ENCODE measurements at places on chromosomes 5 and 9. TPM values are rescaled to one million over a fixed set of nuclear protein-coding genes. Genes with fewer than 3 reads are reported as not detected.

DNA sequence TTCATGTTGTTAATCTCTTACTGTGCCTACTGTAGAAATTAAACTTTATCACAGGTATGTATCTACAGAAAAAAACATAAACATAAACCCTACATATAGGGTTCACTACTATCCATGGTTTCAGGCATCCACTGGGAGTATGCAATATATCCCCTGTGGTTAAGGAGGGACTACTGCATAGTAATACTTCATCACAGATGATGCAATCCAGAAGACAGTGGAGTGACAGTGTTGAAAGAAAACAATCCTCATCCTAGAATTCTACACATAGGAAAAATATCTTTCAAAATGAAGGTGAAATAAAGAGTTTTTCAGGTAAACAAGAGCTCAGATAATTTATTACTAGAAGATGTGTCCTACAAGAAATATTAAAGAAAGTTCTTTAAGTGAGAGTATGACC is 105.9 kb downstream of the HOMER1 start:
- no peaks in the 10 kb centered on the region for H3K4me1 ChIP-seq
- DNase-seq: no peak
- H3K27ac ChIP-seq: no peak overlapping the region
- H3K36me3 ChIP-seq: no peaks in the 10 kb centered on the region

DNA sequence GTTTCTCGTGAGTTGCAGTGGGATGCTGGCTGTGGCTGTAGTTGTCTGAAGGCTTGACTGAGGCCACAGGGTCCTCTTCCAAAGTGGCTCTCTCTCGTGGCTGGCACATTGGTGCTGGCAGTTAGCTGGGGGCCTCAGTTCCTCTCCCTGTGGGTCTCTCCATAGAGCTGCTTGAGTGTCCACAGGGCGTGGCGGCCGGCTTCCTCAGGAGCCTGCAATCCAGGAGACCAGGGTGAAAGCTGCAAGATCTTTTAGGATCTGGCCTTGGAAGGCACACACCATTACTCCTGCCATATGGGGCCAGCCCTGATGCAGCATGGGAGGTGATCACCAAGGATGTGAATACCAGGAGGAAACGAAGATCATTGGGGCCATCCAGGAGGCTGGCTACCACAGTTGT is 41.1 kb downstream of the ANKRD33B start:
- H3K36me3 ChIP-seq: no peaks in the 10 kb centered on the region
- no peaks in the 10 kb centered on the region for H3K27me3 ChIP-seq
- H3K4me3 ChIP-seq: no peak overlapping the region
- H3K4me1 ChIP-seq: no peaks in the 10 kb centered on the region
- DNase-seq: no peak

- no peaks in the 10 kb centered on the region for H3K4me1 ChIP-seq
- no peaks in the 10 kb centered on the region for H3K27me3 ChIP-seq
- H3K36me3 ChIP-seq: no peaks in the 10 kb centered on the region
- DNase-seq: no peak
- no peak overlapping the region for H3K27ac ChIP-seq
- no peak overlapping the region for H3K4me3 ChIP-seq
Observed at GRCh38 chr9:20398536-20399338, 223.6 kb downstream of the MLLT3 start.

- peaks cover 15% of the 10 kb centered on the region for H3K36me3 ChIP-seq
- DNase-seq: no peak
- no peaks in the 10 kb centered on the region for H3K4me1 ChIP-seq
- H3K4me3 ChIP-seq: no peak overlapping the region
Observed at GRCh38 chr9:121302341-121302740, 34.4 kb downstream of the GSN start.

GRCh38 chr9:114746591-114747346 is 59.1 kb downstream of the TNFSF15 start:
- no peaks in the 10 kb centered on the region for H3K36me3 ChIP-seq
- DNase-seq: no peak
- H3K27ac ChIP-seq: no peak overlapping the region
- H3K4me3 ChIP-seq: no peak overlapping the region
- no peaks in the 10 kb centered on the region for H3K27me3 ChIP-seq

- H3K4me3 ChIP-seq: no peak overlapping the region
- H3K36me3 ChIP-seq: no peaks in the 10 kb centered on the region
- H3K27ac ChIP-seq: no peak overlapping the region
- no peaks in the 10 kb centered on the region for H3K4me1 ChIP-seq
- H3K27me3 ChIP-seq: no peaks in the 10 kb centered on the region
Observed at GRCh38 chr5:1824109-1824821, 23.1 kb downstream of the NDUFS6 start.

GRCh38 chr5:180590543-180591310 is 572 bp downstream of the SCGB3A1 start:
- H3K36me3 ChIP-seq: no peaks in the 10 kb centered on the region
- no peak for DNase-seq
- H3K27me3 ChIP-seq: no peaks in the 10 kb centered on the region
- H3K4me1 ChIP-seq: no peaks in the 10 kb centered on the region
- no peak overlapping the region for H3K27ac ChIP-seq
- H3K4me3 ChIP-seq: no peak overlapping the region

DNA sequence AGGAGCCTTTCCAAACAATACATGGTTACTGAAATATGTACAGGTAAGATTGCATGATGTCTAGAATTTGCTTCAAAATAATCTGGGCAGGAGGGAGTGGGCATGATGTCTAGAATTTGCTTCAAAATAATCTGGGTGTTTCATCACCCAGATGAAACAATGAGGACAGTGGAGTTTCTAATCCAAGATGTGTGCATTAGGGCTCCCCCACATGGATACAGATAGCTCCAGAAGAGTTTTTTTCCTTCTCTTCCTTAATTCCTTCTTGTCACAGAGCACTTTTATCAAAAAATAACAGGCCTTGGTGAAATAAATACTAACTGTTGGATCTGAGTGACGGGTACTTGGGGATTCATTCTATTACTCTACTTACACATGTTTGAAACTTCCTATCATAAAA is 14.9 kb downstream of the ATOX1 start:
- H3K4me3 ChIP-seq: no peak overlapping the region
- H3K4me1 ChIP-seq: peaks cover 4% of the 10 kb centered on the region
- no peak overlapping the region for H3K27ac ChIP-seq
- H3K36me3 ChIP-seq: no peaks in the 10 kb centered on the region

GRCh38 chr5:8844847-8845246 is 701.0 kb downstream of the SEMA5A start:
- no peaks in the 10 kb centered on the region for H3K27me3 ChIP-seq
- no peaks in the 10 kb centered on the region for H3K4me1 ChIP-seq
- H3K4me3 ChIP-seq: no peak overlapping the region
- H3K27ac ChIP-seq: no peak overlapping the region

GRCh38 chr9:26205261-26205660 is 527.0 kb upstream of the TUSC1 start:
- no peaks in the 10 kb centered on the region for H3K27me3 ChIP-seq
- no peaks in the 10 kb centered on the region for H3K4me1 ChIP-seq
- DNase-seq: no peak
- H3K4me3 ChIP-seq: no peak overlapping the region

- no peak for DNase-seq
- H3K4me3 ChIP-seq: no peak overlapping the region
- no peaks in the 10 kb centered on the region for H3K4me1 ChIP-seq
- no peaks in the 10 kb centered on the region for H3K27me3 ChIP-seq
Observed at GRCh38 chr5:43315682-43316081, 2.5 kb upstream of the HMGCS1 start.

GRCh38 chr9:69463497-69464068 is 138.6 kb downstream of the ENTREP1 start:
- no peaks in the 10 kb centered on the region for H3K27me3 ChIP-seq
- H3K4me1 ChIP-seq: no peaks in the 10 kb centered on the region
- H3K4me3 ChIP-seq: no peak overlapping the region
- H3K36me3 ChIP-seq: no peaks in the 10 kb centered on the region
- H3K27ac ChIP-seq: no peak overlapping the region

The OGN gene
- total RNA-seq: 318 TPM

The MYOT gene
- total RNA-seq: 7.1 TPM

The CFAP77 gene
- total RNA-seq: not detected

All from aorta (tissue), 5 donors.